ENCODE measurements at places on chromosomes 1 and 21.

DNA sequence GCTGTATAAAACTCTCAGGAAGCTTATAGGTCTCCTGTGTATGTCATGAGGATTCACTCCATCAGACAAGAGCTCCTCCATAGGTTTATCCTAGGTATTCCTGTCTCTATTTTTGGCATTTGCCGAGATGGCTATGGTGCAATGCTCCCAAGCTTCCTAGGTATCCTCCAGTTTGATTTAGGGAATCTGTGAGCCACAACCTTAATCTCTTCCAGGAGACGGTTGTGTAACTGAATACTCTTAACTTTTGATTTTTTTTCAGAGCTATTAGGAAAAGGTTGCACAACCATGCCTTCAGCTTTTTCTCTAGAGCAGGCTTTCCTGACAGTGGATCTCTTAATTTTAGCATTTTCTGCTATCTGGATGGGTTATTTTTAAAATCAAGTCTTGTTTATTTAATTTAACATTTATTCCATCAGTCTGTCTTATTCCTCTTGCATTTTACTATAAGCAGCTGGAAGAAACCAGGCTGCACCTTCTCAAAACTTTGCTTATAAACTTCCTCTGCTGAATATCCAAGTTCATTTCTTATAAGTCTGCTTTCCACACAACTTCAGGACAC, 69.4 kb upstream of the BACE2 start:
- no peak for DNase-seq

DNA sequence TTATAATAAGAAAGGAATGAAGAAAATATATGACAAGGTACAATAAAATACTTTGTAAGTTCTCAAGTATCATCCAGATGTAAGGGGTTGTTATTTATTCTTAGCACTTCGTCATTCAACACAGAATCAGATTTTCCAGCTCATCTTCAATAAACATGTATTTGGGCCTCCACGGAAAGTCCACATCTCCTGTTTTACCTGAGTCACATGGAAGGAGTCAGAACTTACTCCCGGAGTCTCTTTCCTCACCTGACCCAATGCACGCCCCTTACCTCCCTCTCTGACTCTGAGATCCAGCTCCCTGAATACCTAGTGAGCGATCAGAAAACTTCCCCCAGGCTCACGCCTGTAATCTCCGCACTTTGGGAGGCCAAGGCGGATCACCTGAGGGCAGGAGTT, 1.5 kb upstream of the PMVK start:
- DNase-seq = no peak

DNA sequence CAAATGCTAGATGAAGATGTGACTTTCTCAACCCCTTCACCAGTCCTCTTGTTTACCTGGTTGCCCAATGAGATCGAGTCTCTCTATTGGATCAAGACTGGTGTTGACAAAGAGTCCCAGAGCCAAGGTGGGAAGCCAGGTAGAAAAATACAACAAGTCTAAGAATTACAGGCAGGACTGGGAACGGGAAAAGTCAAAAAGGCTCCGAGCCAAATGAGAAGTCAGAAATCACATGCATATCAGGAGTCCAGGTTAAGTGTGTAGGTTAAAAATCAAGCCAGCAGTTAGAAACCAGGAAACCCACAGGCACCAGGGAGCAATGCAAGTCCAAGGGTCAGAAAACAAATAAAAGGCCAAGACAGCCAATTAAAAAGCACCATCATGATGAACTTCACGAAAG, 27.4 kb upstream of the DUSP23 start:
- no peak for DNase-seq

- no peak for DNase-seq
Observed at GRCh38 chr1:54540582-54541295, 7.3 kb upstream of the ACOT11 start.

DNA sequence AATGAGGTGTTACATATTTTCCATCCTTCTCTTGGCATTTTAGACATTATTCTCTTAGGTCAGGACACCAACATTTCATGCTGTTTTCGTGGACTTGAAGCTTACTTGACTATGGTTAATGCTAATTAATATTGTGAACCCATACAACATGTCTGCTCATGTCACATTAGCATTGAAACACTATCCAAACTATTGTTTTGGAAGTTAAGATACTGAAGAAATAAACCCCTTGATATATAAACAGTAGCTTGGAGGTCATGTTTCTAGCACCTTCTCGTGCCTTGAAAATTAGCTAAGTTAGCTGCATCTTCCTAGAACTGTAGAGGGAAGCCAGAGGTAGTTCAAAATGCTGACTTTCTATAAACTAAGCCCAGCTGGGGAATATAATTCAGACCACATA, 288.8 kb downstream of the LTN1 start:
- DNase-seq = no peak

DNA sequence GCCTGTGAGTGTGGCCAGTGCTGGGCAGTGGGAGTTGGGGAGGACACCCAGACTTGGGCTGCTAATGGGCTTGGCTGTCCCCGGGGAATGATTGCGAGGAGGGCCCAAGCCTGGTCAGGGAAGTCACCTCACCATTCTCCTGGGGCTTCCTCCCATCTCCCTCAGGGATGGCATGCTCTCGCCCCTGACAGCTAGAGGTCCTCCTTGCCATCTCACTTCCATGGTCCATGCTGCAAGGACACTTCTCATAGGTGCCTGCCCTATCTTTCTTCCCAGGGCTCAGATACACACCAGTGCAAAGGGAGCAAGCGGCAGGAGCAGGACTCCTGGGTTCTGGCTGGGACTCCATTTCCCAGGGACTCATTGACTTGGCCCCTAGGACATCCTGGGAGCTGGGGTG, 4.1 kb downstream of the NTRK1 start:
- DNase-seq = no peak

DNA sequence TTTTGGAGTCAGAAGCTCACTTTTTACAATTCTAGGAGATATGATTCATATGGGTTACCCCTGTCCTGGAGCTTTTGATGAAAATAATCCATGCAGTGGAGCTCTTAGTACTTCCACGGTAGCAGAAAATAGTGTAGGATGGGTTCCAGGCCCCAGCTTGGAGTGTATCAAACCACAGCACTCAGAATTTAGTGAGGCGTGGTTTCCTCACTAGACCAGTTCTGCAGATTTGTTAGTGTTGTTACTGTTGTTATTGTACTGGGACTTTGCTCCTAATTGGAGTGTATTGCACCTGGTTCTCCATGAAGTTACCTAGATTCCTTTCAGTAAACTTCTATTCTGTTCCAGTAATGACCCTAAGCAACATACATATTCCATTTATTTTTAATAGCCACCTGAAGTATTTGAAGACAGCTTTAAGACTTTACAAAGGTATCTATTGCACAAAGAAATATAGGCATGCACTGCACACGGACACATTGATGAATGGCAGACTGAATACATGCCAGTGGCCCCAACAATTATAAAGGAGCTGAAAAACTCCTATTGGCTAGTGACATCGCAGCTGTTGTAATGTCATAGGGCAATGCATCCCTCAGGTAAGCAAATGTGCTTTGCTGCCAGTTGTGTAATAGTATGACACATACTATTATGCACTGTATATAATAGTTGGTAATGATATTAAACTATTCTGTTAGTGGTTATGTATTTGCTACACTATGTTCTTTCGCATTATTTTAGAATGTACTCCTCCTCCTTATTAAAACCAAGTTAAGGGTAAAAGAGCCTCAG, 1058.0 kb downstream of the KCNT2 start:
- no peak for DNase-seq

- DNase-seq = no peak
Observed at GRCh38 chr1:193355626-193356025, 169.2 kb upstream of the B3GALT2 start.

DNA sequence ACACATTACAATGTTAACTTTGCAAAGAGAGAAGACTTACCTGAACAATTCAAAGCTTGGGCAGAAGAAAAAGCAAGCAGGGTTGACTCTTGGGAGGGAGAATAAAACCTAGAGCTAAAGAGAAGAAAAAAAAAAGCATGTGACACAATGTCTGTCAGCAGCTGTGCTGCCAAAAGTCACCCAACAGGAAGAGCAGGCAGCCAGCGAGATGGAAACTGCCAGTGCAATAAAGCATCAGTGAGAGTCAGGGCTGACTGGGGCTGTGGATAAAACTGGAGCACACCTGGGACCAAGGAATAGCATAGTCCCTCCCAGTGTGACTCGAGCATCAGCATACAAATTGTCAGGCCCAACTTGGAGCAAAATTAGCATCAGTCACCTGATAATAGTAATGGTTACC, 65.0 kb upstream of the SLC22A15 start:
- no peak for DNase-seq

DNA sequence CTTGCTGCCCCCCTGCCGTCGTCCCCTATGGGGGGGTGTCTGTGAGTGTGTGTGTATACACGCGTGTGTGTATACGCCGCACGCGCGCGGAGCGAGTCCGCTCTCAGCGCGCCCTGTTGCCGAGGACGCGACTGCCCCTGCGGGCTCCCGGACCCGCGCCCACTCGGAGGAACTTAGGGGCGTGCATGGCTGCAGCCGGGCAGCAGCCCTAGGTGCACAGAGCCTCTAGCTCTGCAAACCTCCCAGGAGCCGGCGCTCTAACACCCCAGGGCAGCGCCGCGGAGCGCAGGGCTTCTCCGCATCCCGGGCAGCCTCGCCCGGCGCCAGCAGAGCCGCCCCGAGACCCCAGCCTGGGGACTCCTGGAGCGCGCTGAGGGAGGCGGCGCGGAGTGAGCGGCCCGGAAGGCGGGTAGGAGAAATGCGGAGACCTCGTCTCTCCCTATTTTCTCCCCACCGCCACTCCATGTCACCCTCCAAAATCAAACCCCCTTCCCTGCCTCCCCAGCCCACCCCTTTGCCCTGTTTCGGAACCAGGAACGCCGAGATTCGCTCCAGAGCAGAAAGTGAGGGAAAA, 574 bp downstream of the ITPKB start:
- DNase-seq = no peak

- DNase-seq = no peak
Observed at GRCh38 chr1:151504252-151504651, 6.9 kb upstream of the CGN start.

DNA sequence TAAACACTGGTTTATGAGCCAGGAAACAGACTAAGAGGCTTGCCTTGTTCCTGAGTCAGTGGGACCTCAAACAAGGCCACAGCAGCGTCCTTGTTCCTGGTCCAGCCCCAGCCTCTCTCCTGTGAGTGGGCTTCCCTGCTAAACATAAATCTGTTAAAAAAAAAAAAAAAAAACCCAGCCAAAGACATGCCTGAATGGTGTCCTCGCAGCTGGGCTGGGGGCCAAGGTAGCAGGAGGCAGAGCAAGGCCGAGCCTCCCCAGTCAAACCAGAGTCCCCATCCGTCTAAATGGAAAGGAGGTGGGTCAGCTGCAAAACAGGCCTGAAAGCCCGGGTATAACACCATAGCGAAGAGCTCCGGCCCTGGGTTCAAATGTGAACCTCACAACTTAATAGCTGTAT, 18.1 kb upstream of the IFFO2 start:
- no peak for DNase-seq

DNA sequence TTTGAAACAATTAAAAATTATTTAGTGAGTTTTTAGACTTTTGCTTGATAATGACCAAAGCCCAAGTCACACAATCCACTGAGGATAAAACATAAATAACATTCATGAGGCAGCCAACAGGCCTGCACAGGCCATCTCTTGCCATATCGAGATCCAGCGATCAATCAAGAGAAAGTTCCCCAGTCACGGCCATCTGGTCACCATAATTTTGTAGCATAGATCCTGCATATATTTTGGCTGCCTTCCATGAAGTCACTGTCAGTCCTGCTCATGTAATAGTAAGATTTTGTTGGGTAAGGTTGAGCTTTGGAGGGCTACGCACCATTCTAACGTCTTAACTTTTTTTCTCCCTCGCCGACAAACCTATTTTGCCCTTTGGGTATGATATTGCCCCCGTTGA, 17.5 kb downstream of the KPNA6 start:
- DNase-seq = no peak

DNA sequence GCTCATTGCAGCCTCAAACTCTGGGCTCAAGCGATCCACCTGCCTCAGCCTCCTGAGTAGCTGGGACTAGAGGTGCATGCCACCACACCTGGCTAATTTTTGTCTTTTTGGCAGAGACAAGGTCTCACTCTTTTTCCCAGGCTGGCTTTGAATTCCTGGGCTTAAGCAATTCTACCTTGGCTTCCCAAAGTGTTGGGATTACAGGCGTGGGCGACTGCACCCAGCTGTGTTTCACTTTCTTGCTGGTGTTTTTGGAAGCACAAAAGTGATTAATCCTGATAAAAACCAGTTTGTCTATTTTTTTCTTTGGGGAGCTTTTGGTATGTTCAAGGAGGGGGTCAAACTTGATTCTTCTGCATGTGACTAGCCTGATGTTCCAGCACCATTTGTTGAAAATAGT, 19.3 kb downstream of the RNF11 start:
- no peak for DNase-seq

DNA sequence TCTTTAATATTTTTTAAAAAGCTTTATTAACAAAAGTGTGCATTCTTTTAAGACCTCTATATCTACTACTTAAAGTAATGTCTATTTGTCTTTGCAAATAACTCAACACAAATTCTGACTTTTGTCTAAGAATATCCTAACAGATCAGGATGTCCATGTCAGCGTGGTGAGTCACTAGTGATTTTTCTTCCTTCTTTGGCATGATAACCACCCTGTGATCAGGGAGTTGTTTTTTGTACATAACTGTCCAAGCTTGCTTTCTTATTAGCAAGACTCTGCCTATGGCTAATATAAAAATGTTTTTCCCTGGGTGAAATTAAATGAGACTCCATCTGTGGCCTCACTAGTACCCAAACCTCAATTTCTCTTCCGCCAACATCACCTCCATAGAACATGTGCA, 688.9 kb upstream of the ADGRL2 start:
- DNase-seq = no peak

DNA sequence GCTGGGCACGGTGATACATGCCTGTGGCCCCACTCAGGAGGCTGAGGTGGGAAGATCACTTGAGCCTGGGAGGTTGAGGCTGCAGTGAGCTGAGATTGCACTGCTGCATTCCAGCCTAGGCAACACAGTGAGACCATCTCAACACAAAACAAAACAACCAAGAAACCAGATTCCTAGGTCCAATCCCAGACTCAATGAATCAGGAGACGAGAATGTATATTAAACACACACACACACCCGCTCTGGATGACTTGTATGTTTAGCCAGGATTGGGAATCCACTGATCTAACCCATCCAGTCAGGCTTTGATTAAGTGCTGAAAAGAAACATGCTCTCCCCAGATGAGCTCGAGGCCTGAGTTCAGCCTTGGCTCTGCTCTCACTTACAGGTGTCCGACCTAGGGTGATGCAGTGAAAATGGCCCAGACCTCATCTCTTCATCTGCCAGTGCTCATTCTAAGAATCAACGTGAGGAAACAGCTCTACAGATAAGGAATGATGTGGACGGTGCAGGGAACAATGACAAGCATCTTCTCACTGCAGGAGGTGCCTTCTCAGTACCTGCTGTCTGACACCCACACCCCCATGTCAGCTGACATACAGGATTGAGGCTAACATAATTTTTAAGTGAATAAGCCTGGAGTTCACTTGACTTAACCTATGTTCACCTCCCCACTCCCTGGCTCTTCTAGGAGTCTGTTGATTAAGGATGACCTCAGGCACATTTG, 15.3 kb upstream of the SRSF4 start:
- DNase-seq = no peak

DNA sequence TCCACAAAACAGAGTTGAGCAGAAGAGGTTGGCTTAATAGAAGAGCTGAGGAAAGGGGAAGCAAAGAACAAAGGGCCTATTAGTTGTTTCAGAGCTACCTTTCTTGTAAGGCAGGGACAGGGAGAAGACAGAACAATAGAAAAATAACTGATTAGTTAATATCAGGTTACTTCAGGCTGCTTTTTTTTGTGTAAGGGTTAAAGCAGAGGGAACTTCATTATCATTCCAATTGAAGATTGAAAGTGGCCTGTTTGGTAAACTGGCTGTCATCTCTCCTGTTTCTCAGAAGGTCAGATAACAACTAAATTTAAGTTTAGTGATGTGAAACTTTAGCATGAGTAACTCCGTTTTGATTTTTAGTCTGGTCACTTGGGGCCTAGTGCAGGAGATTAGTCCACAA, 22.3 kb downstream of the CDC42 start:
- DNase-seq = no peak

Data from GDM1 (cell line).